ENCODE measurements at places on chromosomes 3 and 15.

GRCh38 chr15:28961391-28961790, 75.6 kb downstream of the APBA2 start:
- DNase-seq, result no peak

DNA sequence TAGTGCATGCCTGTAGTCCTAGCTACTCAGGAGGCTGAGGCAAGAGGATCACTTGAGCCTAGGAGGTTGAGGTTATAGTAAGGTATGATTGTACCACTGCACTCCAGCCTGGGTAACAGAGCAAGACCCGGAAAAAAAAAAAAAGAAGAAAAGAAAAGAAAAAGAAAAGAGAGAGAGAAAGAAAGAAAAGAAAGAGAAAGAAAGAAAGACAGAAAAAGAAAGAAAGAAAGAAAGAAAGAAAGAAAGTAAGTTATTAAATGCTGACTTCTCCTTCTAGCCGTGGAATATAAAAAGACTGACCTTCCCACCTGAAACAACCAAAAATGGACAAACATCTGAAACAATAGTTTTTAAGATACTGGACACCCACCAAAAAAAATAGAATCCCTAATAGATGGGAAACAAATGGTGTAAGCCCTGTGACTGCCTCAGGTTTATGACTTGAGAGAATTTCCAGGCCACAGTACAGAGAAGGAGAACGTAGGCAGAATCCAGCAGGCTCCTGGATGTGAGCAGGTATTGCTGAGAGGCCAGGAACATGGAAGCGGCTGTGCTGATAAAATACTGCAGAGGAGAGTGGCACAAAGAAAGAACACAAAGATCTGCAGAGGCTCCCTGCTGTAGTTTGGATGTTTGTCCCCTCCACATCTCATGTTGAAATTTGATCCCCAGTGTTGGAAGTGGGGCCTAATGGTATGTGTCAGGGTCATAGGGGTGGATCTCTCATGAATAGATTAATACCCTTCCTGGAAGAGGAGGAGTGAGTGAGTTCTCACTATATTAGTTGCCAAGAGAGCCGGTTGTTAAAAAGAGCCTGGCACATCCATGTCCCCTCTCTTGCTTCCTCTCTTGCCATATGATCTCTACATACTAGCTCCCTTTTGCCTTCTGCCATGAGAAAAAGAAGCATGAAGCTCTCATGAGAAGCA, 41.8 kb upstream of the PRSS50 start:
- DNase-seq, result no peak

DNA sequence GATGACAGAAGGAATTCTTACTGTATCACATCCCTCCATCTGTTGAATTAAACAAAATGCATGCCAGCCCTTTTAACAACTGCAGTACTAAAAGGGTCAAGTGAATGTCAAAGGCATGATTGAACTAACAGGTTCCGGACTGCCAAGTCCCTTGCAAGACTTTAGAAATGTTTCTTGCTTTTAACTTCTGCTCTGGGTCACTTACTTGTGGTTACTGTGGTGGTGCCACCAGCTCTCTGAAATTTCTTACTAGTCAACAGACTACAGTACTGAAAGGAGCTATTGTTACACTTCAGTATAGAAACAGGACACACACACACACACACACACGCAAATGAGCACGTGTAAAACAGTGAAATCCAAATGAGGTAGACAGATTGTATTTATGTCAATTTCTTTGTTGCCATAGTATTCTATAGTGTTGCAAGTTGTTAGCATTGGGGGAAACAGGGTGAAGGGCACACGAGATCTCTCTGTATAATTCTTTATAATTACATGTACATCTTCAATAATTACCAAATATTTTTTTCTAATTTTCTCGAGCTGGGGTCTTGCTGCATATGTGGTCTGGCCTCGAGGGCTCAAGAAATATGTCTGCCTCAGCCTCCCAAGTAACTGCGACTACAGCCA, 79.9 kb upstream of the SLC25A26 start:
- no peak for DNase-seq

GRCh38 chr15:40693904-40694687, 878 bp upstream of the RAD51 start:
- no peak for DNase-seq

GRCh38 chr3:115325539-115325938, 178.5 kb upstream of the ZBTB20 start:
- no peak for DNase-seq

- no peak for DNase-seq
These were observed 333.5 kb downstream of the LSAMP start for GRCh38 chr3:116111765-116112164.

GRCh38 chr15:80060356-80061006, 1.0 kb downstream of the ZFAND6 start:
- no peak for DNase-seq

GRCh38 chr3:119741657-119742590, 39.1 kb downstream of the CFAP91 start:
- no peak for DNase-seq

GRCh38 chr3:77370413-77370812, 330.5 kb downstream of the ROBO2 start:
- DNase-seq, result no peak

- DNase-seq, result no peak
These were observed 71.4 kb upstream of the TLE3 start for GRCh38 chr15:70169147-70169546.

DNA sequence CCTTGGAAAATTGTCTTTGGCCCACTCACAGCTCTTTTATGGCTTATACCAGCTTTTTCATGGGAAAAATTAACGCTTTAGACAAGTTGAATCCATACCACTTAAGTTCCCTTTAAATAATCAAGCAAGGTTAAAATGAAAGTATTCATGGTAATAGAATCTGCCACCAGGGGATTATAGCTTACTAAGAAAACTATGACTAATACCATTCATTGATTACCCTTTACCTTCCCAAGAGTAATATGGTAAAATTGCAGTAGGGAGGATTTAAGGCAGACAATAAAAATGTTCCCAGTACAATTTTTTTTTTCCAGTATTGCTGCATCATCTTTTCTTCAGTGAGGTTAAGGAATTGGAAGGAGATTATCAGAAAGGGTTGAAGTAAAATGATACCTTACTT, 641.1 kb upstream of the NAALADL2 start:
- no peak for DNase-seq

GRCh38 chr3:119643528-119643927, 16.9 kb downstream of the POPDC2 start:
- no peak for DNase-seq

DNA sequence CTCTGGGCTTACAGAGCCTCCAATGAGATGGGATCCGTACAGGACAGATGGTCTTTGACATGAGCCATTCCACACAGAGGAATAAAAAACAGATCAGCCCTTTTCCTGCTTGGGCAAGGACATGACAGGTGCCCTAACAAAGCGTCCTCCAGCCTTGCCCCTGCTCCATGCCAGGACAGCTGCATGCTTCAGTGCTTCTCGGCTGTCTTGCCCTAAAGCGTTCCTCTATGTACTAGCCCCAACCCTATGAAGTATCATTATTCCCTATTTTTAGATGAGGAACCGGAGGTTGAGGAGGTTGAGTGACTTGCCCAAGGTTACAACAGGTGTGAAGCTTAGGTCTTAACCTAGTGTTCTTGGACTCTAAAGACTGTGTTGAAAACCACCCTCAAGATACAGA, 10.5 kb downstream of the POMGNT2 start:
- DNase-seq, result no peak

- no peak for DNase-seq
These were observed 43.3 kb downstream of the IL5RA start for GRCh38 chr3:3066910-3067309.

GRCh38 chr3:155034786-155035185, 45.3 kb upstream of the MME start:
- DNase-seq, result no peak

DNA sequence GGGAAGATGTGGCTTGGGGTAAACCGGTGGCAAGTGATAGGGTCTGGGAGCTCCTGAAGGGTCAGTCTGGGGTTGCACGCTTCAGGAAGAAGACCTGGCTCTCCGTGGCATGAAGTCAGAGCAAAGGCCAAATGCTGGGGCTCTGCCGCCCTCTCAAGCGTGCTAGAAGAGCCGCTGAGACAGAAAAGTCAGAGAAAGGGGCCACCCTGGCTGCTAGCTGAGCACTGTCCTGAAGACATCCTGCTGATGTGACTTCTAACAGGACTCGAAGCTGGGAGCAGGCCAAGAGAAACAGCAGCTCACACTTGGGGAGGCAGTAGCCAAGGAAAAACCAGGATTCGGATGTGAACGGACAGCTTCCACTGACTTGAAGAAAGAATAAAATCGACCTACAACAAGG, 270.4 kb downstream of the OCA2 start:
- no peak for DNase-seq
